Naive thymus-derived CD4-positive, alpha-beta T cell (primary cell): ENCODE measurements at places on chromosomes 1 and 21.

GRCh38 chr1:29974316-29974724 lies 738.0 kb downstream of the PTPRU start:
- no peak for DNase-seq

GRCh38 chr1:90210633-90211491 lies 216.0 kb downstream of the ZNF326 start:
- DNase-seq: no peak

DNA sequence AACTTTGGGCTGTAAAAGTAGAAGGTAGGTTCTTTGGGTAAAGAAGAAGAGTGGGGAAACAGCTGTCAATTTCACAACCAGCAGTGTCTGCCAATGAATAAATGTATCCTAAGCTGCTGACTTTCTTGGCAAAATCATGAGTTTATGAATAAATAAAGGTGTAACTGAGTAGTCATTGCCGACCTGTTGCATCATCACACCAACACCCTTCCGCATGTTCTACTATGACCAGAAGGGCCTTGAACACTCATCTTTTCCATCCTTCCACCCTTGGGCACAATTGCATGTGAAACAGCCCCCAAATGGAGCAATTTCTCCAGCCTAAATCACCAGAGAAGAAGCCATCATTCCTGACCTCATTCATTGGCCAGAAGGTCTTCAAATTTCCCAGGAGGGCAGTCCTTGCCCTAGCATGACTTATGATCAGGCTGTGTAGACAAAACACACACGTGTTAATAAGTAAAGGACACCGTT lies 31.2 kb upstream of the QSOX1 start:
- no peak for DNase-seq

DNA sequence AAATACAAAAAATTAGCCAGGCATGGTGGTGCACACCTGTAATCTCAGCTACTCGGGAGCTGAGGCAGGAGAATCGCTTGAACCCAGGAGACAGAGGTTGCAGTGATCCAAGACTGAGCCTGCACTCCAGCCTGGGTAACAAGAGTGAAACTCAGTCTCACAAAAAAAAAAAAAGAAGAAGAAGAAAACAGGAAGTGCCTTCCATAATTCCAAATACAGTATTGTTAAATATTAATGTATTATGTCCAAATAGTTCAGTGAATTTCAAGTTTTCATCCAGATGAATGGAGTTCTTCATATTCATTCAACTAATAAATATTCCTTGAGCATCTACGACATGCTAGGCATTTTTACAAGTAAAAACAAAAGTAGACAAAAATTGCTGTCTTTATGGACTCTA lies 33.3 kb downstream of the PLEKHO1 start:
- no peak for DNase-seq

- no peak for DNase-seq
These were observed 23.2 kb upstream of the WDR26 start for GRCh38 chr1:224457782-224458144.

DNA sequence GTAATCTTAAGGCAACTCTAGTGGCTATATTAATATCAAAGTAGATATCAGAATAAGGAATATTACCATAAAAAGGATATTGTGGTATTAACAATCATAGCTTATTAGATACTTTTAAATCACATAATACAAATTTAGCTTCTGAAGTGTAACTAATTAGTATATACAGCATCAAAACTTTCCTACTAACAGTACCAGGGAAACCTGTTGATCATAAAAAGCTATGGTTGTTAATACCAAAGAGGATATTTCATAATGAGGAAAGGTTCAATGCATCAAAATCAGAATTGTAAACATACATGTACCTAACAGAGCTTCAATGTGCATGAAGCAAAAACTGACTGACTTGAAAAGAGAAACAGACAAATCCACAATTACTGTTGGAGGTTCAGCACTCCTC lies 24.1 kb downstream of the ADSS2 start:
- DNase-seq: no peak
